ENCODE measurements at places on chromosomes 13 and 19.

DNA sequence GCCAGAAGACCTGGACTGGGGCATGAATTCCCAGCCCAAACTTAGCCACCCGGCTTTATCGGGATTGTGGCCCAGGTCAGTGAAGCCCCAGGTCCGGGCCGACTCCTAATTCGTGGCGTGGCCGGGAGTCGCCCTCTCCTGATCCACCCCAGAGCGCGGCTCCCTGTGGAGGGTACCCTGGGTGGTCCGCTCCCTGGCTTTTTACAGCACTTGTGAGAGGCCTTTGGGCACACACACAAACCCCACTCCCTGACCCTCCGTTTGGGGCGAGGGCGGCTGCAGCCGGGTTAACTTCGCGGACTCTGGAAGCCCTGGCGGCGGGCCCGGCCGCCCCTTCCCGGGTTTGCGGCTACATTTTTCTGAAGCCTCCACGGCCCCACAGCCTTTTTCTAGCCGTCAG, 56.4 kb downstream of the ZNF568 start:
- DNase-seq: no peak

GRCh38 chr13:86765462-86765861, 905.7 kb upstream of the SLITRK5 start:
- no peak for DNase-seq

- no peak for DNase-seq
These were observed 61.8 kb downstream of the ATP11A start for GRCh38 chr13:112751617-112752016.

DNA sequence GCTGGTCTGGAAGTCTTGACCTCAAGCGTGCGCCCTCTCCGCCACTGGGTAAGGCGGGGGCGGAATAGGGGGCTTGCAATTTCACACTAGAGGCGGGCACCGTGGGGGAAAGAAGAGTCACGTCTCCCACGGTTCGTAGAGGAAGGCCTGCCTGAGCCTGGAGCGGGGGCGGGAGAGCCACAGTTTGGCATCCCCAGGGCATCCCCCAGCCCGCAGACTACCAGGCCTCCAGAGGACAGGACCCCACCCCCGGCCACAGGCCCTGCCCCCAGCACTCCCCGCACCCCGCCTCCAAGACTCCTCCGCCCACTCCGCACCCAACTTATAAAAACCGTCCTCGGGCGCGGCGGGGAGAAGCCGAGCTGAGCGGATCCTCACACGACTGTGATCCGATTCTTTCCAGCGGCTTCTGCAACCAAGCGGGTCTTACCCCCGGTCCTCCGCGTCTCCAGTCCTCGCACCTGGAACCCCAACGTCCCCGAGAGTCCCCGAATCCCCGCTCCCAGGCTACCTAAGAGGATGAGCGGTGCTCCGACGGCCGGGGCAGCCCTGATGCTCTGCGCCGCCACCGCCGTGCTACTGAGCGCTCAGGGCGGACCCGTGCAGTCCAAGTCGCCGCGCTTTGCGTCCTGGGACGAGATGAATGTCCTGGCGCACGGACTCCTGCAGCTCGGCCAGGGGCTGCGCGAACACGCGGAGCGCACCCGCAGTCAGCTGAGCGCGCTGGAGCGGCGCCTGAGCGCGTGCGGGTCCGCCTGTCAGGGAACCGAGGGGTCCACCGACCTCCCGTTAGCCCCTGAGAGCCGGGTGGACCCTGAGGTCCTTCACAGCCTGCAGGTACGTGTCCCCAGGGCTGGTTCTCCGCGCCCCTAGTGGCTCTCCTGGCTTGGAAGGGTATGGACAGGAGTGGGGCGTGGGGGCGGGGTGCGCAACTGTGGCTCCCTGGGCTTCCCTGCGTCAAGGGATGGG, at the start of gene ANGPTL4:
ANGPTL4 (plus strand) TSS at position 353 of the 969 bp plus-strand sequence; CDS start at position 520, 167 bp downstream.
- peak; percentile 46 for DNase-seq

- DNase-seq: no peak
These were observed 284.1 kb upstream of the ZNF507 start for GRCh38 chr19:32061315-32061714.

- DNase-seq: no peak
These were observed 1.4 kb downstream of the FBXO27 start for GRCh38 chr19:39030854-39031367.

DNA sequence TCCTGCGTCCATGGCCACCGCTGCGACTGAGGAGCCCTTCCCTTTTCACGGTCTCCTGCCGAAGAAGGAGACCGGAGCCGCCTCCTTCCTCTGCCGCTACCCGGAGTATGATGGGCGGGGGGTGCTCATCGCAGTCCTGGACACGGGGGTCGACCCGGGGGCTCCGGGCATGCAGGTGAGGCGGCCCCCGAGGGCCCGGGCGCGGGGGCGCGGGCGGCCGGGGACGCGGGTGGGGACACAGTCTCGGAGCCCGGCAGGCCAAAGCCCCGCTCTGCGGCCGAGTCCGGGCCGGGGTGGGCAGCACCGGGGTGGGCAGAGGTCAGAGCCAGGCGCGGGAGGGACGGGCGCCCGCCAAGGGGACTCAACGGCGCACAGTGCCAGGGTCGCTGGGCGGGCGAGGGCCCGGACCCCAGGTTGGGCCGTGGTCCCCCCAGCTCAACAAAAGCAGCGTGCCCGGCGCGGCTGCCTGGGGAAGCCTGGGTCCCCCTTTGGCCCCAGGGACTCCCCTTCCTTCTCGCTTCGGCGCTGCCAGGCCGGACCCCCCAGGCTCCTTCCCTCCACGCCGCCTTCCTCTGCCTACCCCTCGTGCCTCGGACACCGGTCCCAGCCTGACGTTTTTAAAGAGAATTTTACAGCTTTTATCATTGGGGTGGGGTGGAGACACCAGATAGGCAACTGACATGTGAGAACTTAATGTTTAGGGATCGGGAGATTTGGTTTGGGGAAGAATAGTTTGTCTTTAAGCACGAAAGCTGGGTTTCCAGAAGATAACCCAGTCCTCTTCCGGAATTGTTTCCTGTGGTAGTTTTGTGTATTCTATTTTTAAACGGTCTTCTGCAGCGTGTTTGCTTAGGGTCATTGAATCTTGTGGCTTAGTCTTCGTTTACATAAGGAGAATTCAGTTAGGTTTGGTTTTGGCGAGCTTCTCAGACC, 509 bp downstream of the TPP2 start:
- peak; percentile 18 for DNase-seq

- no peak for DNase-seq
These were observed 32.9 kb upstream of the SLC15A1 start for GRCh38 chr13:98785405-98785804.

GRCh38 chr13:99659226-99659625, 158.0 kb downstream of the TM9SF2 start:
- no peak for DNase-seq

DNA sequence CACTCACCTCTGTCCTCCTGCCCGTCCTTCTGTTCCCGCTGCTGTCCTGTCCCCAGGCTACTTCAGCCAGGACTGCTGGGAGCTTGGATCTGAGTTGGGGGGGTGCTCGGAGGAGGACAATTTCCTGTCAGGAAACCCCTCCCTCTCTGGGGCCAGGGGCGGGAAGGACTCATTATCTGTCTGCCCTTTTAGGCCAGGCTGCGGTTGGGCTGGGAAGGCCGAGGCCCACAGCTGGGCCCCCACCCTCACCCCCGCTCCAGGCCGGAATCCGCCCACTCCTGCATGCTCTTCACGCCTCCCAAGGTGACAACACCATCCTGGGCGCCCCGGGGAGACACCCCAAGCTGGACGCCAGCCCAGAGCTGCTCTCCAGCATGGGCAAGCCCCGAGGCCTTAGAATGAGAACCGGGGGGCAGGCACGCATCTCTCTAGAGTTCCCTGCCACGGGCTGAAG, at the start of gene EXOC3L2:
EXOC3L2 (minus strand) TSS at position 74 of the 454 bp plus-strand sequence. CDS start 6,362 bp downstream, outside the sequence.
- DNase-seq: no peak

DNA sequence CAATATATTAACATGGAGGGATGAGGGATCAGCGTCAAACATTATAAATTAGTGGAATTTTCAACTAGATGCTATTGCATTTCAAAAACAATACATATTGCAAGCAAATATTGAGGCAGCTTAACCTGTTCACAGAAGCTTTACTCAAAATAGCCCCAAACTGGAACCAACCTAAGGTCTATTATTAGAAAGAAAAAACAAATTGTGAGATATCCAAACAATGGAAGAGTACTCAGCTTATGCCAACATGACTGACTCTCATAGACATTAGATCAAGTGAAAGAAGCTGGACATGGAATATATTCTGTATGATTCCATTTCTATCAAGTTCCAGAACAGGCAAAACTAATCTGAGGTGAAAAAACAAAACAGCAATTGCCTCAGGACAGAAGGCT, 27.6 kb upstream of the NEK3 start:
- no peak for DNase-seq

- DNase-seq: no peak
These were observed 2.5 kb downstream of the LCP1 start for GRCh38 chr13:46179491-46179908.

- peak; percentile 75 for DNase-seq
These were observed 67.0 kb upstream of the SERP2 start for GRCh38 chr13:44306371-44307192.

GRCh38 chr13:108957369-108958012, 328.1 kb downstream of the MYO16 start:
- DNase-seq: peak; percentile 60

DNA sequence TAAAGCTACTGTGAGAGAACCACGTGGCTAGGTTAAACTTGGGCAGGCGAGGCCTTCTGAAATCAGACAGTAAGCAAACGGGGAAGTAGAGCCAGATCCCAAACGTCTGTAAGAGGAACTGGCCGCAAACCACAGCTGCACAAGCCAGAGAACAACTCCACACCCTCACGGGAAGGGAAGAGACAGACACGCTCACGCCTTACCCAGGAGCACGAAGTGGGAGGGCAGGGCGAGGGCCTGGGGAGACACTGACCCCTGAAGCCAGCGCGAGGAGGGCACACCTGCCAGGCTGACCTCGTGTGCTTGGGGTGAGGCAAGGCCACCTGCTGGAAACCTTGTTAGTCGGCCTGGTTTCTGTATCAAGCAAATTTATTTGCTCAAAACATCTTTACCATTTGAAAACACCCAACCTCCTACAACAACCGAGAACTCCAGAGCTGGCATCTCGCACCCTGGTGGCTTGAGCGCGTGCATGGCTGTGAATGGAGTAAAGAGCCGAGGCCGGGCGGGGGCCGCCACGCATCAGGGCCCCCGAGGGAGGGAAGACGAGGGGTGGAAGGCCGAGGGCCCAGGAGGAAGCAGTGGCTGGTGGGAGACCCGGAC, 7.3 kb downstream of the POLR2E start:
- DNase-seq: no peak

DNA sequence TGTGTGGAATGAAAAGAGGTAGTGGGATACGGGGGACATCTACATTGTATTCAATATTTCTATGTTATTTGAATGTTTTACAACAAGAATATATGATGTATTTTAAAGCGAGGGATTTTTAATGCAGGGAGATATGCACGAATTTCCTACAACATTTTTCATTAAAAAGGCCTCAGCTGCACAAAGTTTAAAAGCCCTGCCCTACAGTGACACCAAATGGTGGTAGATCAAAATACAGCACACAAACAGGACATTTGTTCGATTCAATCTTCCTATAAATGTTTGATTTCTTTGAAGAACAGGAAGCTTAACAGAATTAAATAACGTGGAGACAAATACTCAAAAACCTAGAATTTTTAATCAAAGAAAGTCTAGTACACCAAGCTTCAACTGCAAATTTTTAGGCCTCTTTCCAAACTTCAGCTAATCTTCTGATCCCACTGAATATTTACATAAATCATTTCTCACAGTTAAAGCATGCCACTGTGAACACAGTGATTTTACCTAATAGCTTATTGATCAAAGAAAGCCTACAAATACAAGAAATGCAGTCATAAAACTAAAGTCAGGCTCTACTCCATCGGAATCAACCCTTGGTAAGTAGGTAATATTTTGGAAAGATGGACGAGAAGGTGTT, 257.2 kb downstream of the DIAPH3 start:
- DNase-seq: no peak

- no peak for DNase-seq
These were observed 1.4 kb upstream of the CCDC97 start for GRCh38 chr19:41308450-41309179.

DNA sequence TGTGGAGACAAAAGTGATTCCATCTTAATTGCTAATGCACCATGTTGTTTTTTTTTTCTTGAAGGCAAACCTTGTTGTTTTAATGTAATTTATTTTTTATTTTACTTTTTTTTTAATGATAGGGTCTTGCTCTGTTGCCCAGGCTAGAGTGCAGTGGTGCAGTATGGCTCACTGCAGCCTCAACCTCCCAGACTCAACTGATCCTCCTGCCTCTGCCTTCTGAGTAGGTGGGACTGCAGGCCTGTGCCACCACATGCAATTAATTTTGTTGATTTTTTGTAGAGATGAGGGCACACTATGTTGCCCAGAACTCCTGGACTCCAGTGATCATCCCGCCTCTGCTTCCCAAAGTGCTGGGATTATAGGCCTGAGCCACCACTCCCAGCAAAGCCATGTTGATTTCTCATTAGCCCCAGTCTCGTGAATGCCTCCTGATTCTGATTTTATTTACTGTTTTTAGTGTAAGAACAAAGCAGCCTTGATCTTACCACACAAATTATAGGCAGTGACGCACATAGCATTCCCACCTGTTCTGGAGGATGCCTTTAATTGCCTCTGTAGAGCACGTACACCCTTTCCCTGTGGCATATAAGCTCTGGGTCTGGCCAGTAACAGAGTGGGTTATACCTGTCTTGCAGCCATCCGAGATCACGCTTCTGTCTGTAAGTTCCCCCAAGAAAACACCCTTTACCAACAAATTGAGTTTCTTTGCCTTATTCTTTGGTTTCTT, 150.4 kb downstream of the GGACT start:
- DNase-seq: no peak

GRCh38 chr13:34467450-34468083, 474.5 kb upstream of the NBEA start:
- DNase-seq: no peak

DNA sequence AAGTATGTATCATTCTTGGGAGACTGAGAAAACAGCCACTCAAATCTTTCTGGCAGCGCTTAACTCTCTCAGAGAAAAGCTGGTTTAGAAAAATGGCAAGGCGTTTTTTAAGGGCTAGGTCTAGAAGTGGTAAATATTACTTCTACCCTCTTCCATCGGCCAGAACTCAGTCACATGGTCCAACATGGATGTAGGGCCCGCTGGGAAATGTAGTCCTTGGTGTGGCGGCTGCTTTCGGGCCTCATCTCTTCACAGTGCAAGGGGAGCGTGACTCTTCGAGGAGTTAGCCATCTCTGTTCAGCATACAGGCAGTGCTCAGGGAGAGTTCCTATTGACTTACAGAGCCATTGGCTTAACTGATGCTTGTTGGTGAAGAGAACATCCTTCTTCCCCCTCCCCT, 6.3 kb downstream of the VSTM2B start:
- DNase-seq: no peak

DNA sequence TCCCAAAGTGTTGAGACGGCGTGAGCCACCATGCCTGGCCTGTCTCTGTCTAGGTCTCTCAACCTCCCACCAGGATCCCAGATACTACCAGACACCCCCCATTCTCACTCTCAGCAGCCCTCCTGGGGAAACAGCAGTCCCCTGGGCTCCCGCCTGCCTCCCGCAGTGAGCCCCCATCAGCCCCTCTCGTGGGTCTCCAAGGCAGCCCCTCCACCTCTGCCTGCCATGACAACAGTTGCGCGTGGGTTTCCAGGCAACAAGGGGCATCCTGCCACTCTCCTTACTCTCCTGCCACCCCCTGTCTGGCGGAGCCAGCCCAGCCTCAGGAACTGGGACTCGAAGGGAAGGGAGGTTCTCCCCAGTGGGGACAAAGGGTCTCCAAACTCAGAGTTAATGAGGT, 5.2 kb downstream of the LRRC4B start:
- DNase-seq: no peak

GRCh38 chr19:42066075-42066754, 3.8 kb downstream of the GRIK5 start:
- no peak for DNase-seq

- no peak for DNase-seq
These were observed 80.3 kb downstream of the GJA3 start for GRCh38 chr13:20080377-20081164.

- DNase-seq: no peak
These were observed 52.0 kb downstream of the ARHGEF7 start for GRCh38 chr13:111166882-111167675.

Data from AG09319 (cell line).